ENCODE measurements at places on chromosomes 5 and 9.
A peak's percentile ranks its signal among the peaks of the same experiment; 100 is the strongest.

DNA sequence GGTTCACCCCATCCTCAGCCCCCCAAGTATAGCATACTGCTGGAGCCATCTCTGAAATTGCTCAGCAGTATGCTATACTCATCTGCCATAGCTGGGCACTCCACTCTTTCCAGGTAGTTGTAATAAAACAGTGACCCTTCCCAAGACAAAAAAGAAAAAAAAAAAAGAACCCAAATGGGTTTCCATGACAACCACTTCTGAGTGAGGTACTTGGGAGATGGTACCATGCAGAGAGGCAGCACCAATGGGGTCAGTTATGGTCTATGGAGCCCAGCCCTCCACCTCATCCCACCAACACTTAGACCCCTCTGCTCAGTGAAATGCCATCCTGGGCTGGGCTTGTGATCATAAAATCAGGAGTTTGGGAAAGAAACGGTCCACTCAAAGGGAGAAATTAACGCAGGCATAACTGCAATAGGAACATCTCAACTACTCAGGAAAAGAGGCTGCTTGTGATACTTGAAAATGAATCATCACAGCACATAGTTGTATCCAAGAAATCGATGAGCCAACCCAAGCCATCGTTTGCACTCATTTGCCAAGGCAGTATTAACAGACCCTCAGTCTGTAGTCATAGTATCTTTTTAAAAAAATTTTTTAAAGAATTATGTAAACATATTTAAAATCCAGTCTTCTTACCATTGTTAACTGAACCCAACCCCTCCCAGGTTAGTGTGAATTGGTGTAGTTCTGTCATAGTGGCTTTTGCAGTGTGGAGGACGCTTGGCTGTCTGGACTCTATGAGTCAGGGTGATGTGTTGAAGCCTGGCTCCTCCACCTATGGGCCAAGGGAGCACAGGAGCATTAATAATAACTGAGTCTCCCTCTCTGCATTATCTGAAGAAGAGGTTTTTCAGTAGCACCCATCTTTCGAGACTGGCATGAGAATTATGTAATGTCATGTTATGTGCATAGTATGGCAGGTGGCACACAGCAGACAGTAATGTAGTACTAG lies 402.7 kb downstream of the SPOCK1 start:
- no peak for DNase-seq

GRCh38 chr5:179833056-179833708 lies 12.5 kb downstream of the SQSTM1 start:
- no peak for DNase-seq

DNA sequence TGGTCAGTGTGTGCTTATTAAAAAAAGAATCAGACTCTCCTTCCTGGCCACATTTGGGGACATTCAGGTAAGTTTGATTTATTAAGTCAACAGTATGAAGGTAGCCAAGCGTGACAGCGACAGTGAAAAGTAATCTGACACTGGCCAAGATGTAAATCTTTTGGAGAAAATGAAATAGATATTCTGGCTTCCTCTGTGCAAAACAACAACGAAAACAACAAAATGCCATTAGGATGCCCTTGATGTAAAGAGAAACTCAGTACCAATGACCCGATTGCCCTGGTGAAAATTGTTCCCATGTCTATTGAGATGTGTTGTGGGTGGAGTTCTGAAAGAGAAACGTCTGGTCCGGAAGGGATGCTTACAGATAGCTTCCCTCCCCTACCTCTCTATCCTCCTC lies 267.8 kb downstream of the MAT2B start:
- no peak for DNase-seq

DNA sequence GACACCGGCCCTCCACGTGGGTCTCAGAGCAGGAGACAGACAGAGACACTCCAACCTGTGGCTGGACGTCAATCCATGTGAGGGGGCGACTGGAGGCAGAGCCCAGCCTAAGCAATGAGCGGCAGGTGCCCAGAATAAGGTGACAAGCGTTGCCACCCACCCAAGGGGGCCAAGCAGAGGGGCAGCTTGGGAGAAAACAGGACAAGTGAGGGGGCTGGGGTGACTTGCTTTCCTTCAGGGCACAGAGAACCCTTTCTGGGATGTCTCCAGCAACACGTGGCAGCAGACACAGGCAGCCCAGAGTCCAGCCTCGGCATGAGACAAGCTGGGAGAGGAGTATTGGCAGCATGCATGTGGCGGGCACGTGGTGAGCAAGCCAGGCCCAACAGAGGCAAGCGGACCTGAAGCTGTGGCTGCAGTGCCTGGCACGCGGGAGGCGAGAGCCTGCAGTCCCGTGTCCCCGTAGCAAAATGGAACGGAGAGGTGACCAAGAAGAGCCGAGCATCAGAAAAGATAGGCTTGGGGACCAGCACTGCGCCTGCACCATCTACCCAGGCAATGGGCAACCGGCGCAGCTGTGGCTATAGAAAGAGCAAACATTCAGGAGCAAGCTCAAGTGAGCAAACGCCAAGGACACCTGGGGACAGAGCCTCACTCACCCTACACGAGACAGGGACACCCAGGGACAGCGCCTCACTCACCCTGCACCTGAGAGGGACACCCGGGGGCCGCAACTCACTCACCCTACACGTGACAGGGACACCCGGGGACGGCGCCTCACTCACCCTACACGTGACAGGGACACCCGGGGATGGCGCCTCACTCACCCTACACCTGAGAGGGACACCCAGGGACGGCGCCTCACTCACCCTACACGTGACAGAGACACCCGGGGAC lies 6.2 kb downstream of the TERT start:
- no peak for DNase-seq

DNA sequence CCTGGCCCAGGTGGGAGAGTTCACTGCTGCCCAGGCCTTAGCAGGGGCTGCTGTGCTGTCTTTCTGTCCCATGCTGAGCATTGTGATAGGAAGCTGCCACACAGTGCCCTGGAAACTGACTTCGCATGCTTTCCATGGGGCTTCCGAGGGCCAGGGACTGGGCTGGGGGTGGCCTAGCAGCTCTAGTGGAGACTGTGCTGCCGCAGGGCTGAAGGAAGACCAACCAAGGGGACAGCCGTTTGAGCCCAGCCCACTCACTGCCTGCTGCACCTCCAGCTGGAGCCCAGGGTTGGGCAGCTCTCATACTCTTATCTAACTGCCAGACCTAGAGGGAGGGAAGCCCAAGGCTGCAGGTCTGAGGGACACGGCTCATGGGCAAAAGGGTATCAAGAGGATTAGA lies 79.2 kb downstream of the RGS3 start:
- DNase-seq, result no peak

DNA sequence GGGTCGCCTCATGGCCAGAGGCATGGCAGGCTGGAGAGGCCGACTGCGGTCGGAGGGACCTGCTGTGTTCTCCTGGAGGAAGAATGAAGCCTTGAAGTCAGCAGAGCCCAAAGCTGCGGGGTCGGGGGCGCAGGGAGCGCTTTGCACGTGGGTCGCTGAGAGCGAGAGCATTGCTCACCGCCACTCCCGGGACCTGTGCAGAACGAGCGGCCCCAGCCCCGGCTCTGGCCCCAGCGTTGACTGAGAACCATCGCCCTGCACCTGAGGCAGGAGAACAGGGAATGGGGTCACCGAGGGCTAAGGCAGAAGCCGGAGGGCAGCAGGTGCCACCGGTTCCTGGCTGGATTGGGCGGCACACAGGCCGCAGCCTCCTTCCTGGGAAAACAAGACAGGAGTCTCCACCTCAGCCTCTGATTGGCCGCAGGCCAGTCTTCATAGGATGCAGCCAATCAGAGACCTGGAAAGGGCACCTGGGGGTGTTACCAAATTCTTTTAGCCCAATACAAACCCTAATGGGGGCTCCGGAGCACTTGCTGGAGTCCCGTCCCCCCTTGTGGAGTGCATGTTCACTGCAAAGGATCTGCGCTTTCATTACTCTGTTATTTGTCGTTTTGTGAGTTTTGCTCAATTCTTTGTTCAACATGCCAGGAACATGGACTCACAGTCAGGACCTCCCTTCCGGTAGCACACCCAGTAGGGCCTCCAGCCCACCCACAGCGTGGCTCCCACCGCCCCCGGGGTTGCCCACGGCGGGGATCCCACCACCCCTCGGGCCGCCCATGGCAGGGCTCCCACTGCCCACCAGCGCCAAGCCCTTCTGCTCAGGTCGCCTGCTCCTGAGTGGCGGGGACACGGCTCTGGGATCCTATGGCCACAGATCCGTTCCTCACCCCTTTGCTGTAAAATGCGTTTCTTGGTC lies 24.7 kb upstream of the SLC6A19 start:
- DNase-seq, result no peak

DNA sequence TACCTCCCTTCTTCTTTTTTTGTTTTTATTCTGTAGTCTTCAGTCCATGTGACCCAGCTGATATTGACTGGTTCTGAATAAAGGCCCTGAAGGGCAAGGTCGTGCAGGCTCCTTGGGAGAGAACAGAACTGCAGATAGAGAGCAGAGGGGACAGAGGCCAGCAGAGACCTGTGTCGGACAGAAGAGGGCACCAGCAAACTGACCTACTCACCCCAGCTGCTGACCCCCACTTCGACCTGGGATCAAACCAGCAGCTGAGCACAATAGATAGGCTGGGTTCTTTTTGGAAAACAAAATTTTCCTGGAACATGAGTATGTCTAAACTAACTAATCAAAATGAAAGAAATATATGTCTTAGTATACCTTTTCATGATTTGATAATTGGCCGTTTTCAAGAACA lies 695.1 kb downstream of the NR2F1-AS1 start:
- no peak for DNase-seq

GRCh38 chr5:81739291-81739690 lies 11.6 kb downstream of the SSBP2 start:
- DNase-seq, result no peak

DNA sequence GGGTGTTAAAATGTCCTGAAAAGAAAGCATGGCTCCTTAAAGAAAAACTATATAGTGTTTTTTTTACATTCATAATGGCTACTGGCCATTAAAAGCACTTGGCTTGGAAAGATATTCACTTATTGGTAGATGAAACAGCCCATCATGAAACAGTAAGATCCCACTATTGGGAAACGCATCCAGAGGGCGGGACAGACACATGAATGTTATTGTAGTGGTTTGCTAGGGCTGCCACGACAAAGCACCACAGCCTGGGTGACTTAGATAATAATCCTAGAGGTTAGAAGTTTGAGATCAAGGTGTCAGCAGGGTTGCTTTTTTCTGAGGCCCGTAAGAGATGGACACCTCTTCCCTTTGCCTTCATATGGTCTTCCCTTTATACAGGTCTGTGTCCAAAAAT lies 139.4 kb upstream of the ANKH start:
- DNase-seq, result no peak

DNA sequence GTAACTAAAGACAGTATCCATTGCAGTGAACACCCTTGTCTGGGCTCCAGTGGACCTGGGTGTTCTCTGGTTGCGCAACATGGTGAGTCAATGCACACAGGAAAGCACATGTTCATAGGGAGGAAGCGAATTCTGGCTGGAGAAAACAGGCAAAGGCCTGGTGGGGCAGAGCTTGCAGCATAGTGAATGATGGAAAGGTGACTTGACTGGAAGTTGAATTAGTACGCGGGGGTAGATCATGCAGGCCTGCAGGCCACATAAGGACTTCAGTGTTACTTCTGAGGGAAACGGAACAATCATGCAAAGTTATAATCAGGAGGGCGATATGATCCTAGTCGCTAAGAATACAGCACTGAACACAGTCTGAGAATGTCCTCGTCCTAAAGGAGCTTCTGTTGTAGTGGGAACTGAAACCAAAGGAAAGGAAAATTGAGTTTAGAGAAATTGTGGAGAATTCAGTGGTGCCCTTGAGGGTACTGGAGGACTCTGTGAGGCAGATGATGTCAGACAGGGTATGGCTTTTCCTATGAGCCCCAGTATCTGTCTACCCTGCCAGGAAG lies 71.9 kb upstream of the RANBP3L start:
- peak; percentile 6 for DNase-seq

DNA sequence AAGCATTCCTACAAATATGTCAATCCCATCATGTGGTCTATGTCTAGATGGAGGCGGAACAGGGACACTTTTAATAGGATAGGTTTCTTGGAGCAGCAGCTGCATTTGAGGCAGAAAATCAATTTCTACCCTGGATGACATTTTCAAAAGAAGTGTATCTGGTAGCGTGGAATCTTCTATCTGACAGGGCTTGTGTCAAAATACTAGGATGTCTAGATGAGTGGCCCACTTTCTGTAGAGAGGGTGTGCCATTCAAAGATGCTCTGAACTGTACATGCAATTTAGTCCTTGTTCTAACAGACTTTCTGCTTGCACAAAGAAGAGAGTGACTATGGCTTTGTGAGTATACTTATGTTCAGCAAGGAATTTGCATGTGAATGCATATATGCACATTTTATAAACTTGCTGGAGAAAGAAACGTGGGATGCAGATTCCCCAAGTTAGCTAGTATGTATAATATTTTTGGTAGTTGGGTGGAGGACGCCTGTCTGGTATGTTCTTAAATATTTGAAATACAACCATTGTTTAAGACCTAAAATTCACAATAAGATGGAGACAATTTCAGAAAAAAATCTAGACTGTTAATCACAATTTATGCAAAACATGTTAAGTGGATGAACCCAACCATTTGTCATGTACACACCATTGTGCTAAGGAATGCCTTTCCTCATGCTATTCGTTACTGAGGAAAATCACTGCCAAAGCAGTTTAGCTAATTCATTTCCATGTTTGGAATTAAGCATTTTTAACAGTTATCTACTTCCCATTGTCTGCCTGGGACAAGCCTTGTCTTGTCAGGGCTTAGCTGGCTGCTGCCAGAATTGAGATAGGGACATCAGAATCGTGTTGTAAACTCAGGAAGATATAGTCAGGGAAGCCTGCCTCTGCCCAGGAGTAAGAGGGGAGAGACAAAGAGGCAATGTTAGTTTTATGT lies 129.1 kb upstream of the MEF2C start:
- no peak for DNase-seq

- DNase-seq, result peak; percentile 49
Measured at GRCh38 chr9:99105152-99106043, 485 bp downstream of the TGFBR1 start.

GRCh38 chr9:4086119-4087090 lies 213.5 kb downstream of the GLIS3 start:
- DNase-seq, result no peak

DNA sequence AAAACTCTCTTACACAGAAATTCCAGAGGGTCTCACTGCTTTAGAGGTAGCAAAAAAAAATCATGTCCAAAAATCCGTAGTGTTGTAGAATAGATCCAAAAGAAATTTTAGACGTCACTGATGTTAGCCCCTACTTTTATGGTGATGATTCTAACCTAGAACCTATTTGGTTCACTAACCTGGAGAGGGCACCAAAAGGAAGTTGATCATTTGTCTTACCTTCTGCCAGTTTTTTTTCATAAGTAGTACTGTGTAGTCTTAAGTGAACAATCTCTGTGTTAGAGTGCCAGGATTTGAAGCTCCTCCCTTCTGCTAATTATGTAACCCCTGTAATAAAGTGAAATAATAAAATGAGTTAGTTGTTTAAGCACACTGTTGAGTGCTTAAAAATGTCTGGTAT lies 215.2 kb downstream of the SMARCA2 start:
- DNase-seq, result no peak

GRCh38 chr5:151953833-151954232 lies 29.2 kb upstream of the GLRA1 start:
- DNase-seq, result no peak

DNA sequence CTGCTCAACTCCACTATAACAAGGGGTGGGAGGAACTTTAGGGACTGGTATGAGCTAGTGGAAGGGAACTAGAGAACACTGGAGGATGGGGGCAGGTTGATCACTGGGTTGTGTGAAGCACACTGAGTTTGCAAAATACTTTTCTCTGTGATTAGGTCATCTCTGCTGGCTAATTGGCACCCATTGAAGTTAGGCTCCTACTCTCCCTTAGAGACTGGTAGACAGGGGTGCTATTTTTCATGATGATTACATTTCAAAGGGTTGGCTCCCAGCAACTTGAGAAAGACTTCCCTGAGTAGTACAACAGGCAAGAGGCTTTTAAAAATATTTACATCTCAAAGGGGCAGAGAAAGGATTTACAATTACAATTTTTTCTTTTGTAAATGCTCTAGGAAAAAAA lies 50.4 kb upstream of the MTAP start:
- no peak for DNase-seq
